Stimulated activated CD8-positive, alpha-beta memory T cell treated with anti-CD3 and anti-CD28 coated beads, Interleukin-15, amount 100 ng/mL, for 24 hours (primary cell): ENCODE measurements at places on chromosomes 1 and 21.

GRCh38 chr1:42133809-42134526 lies 19.2 kb upstream of the GUCA2B start:
- no peak for DNase-seq

DNA sequence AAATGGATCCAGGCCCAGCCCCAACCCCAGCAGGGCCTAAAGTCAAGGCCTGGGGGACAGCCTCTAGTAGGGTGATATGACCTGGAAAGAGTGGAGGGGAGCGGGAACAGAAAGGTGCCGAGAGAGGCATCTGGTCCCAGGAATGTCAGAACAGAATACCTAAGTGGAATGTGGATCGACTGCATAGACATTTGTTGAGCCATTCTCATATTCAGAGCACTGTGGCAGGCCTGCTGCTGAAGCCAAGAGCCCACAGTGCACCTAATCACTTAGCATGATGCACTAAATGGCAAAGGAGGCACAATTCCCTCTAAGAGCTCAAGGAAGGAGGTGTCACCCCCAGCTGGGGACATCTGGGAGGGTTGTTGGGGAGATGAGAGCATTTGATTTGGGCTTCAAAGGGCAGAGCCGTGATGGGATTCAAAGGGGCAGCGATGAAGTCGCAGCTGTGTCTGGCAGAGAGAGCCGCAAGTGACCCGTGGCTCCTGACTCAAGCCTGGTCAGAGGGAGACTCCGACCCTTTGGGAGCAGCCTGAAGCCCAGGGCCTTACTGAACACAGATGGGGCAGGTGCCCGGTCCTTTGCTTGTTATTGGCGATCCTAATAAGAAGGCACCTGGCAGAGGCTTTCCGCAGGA lies 8.6 kb upstream of the PKP1 start:
- no peak for DNase-seq

DNA sequence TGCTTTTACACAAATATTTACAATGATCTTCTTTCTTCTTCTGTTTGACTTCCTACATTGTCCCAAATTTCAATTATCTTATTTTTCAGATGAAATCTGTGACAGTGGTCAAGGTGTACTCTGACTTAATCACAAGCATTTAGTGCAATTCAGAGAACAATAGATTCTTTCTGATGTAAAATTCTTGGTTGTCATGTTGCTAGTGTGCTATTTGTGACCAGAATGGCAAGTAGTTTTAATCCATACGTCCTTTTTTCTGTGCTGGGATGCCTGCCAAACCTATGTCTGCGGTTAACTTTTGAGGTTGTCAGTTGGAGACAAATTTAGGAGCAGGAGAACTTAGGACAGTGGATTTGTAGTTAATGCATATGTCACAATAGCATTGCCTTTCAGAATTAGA lies 31.0 kb downstream of the NCAM2 start:
- no peak for DNase-seq

- no peak for DNase-seq
Measured at GRCh38 chr1:111236806-111237205, 9.3 kb downstream of the CHI3L2 start.

DNA sequence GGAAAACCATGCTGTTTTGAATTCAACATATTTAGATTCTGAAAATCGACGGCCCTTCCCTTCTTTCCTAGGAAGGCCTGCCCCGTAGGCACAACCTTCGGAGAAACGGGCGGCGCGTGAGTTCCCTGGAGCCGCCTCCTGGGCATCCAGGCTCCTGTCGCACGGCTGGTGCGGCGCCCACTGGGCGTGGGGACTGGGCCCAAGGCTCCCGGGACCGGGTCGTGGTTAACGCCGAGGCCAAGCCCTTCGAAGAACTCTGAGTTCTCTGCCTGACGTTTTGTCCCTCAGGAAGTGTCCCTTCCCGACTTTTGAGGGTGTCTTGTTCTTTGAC lies 19.2 kb upstream of the TBX15 start:
- no peak for DNase-seq

- DNase-seq = no peak
Measured at GRCh38 chr21:31752967-31753366, 21.0 kb upstream of the SCAF4 start.

DNA sequence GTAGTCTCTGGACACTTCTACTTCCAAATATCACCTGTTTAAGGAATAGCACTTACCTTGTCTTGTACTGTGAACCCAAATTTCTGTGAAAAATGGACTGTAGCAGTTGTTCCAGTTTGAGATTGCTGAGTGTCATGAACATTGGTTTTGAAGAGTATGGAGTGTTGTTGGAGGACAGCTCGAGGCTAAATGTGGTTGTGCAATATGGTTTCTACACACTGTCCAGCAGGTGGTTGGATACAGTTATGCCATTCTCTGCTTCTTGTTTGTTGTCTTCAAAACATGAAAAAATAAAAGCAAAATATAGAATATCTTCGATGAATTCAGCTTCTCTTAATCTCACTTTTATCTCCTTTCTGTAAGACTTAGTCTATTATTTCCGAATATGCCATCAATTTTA lies 67.1 kb downstream of the DDR2 start:
- DNase-seq = no peak

GRCh38 chr1:45569571-45569961 lies 14.3 kb upstream of the NASP start:
- DNase-seq = no peak

- DNase-seq = no peak
Measured at GRCh38 chr1:155527677-155528076, 34.9 kb downstream of the ASH1L start.

DNA sequence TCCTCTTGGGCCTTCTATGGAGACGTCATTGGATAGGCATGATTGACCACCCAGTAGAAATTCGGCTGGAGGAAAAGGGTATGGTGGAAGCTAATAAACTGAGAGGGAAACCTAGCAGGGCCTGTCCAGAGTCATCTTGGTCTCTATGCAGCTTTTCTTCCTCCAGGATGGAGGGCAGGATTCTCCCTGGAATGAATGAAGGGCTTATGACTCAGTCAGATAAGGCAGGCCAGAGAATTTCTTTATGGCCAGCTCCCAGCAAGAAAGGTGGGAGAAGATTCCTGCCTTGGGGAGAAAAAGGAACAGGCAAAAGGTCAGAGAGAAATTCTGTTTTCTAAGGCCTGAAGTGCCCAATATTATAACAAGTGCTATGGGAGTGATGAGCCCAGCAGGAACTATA lies 17.1 kb downstream of the FBLIM1 start:
- no peak for DNase-seq

- no peak for DNase-seq
Measured at GRCh38 chr1:228865627-228866330, 130.5 kb downstream of the RHOU start.

GRCh38 chr1:187872550-187872949 lies 1043.8 kb downstream of the PLA2G4A start:
- DNase-seq = no peak

GRCh38 chr1:203033917-203034316 lies 7.6 kb downstream of the PPFIA4 start:
- DNase-seq = no peak

GRCh38 chr1:17438318-17439249 lies 893 bp downstream of the RCC2 start:
- DNase-seq = peak; percentile 47

GRCh38 chr21:37871121-37871862 lies 45.0 kb downstream of the KCNJ6 start:
- DNase-seq = no peak

DNA sequence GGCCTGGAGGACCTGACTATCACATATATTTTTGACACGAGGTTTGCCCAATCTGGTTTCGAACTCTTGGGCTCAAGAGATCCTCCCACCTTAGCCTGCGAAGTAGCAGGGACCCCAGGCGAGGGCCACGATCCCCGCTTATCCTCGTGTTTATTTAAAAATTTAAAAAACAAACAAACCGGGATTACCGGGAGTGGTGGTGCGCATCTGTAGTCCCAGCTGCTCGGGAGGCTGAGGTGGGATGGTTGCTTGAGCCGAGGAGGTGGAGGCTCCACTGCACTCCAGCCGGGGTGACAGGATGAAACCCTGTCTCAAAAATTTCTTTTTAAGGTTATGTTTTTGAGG lies 452 bp upstream of the EXOSC10 start:
- no peak for DNase-seq

DNA sequence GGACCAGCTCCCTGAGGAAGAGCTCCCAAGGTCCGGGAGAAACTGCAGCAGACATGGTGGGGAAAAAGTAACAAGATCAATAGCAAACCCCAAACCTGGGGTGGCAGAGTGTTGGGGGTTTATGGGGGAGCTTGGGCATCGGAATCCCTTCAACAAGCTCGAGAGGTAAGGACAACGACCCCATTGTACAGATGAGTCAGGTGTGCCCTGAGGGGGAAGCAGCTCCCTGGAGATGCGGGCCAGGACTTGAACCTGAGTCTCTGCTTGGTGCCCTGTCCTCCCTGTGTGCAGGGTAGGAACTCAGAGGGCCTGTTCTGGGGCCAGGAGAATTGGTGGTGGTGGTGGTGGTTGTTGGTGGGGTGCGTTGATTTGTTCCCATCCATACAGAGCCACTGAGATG lies 125.4 kb downstream of the PTPRU start:
- DNase-seq = no peak

DNA sequence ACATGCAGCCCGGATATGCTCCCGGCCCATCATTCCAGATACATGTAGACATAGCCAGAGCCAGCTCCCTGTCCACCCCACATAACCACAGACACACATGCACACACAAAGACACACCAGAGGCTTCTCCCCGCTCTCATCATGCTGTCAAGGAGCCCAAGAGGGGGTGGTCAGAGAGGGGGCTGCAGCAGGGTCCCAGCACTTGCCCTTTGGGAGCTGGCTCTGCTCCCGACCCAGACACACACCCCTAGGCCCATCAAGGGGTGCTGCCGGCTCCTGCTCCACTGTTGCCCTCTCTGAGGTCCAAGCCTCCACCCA lies 2.6 kb downstream of the PTAFR start:
- DNase-seq = no peak

DNA sequence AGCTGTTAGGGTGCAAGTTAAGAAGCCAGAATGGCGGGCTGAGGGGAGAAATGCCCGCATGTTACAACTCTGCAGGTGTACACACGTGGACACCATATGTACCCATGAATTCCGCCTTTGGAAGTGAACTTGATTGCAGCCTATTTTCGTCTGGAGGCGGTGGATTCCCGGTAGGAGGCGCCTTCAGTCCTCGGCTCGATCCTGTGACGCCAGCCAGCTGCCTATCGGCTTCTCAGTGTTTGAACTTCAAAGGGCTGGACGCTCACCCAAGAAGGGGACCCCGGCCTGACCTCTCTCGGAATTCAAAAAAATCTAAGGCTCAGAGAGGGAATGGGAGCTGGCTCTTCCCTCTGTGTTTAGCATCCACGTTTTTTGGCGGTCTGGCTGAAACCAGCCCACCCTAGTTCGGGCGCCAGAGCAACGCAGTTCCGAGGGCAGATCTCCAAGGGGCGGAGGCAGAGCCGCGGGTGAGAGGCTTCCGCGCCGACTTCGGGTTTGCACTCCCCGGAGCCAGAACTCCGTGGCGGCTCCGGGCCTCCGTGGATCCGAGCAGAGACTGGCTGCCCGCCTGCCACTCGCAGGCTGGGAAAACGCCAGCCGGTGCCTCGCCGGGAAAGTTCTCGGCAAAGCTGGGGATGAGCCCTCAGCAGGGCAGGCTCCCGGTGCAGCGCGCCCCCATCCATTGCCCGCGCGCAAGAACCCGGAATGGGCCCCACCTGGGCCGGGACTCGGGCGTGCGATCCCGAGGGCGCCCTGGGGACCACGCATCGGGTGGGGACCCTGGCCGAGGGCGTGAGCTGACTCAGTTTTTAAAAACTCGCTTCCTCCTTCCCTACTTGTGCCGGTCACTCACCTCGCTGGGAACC lies 996 bp upstream of the TMEM51 start:
- DNase-seq = no peak

DNA sequence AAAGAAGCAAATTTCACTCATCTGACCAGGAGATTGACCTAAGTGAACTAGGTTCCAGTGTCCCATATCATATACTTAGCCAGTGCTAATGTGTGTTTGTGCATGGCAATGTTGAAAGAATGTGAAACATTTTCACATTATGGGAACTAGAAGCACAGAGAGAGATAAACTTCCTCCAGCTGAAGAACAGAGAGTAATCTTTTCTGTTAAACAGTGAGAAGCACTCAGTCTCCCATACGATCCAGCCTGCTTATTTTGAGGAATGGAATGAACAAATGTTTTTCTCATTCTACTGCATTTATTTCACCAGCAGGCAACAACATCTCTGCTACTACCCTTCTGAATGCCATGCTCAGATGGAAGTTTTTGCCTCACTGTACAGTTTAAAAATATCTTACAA lies 170.5 kb downstream of the TTLL7 start:
- DNase-seq = no peak

GRCh38 chr1:186404454-186405051 lies 28.9 kb downstream of the ODR4 start:
- DNase-seq = no peak

DNA sequence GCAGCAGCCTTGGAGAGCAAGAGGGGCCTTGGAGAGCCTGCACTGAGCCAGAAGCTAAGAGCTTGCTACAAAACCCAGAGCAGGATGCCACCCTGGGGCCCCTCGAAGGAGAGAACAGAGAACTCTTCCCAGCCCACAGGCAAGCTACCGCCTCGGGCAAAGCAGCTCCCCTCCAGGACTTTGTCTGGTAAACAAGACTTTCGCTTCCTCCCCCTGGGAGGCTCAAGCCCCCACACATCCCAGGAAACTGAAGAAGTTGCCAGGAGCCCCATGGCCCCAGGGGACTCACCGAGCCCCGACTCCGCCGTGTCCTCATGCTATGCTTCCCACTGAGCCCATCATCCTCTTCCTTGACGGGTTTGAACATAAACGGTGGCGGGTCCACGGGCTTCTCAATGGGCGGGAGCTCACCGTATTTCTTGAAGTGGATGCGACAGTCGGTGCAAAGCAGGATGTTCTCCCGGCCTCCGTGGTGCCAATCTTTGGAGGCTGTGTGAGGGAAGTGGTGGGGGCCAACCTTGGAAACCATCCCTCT lies 45.9 kb downstream of the SLC45A1 start:
- DNase-seq = no peak

DNA sequence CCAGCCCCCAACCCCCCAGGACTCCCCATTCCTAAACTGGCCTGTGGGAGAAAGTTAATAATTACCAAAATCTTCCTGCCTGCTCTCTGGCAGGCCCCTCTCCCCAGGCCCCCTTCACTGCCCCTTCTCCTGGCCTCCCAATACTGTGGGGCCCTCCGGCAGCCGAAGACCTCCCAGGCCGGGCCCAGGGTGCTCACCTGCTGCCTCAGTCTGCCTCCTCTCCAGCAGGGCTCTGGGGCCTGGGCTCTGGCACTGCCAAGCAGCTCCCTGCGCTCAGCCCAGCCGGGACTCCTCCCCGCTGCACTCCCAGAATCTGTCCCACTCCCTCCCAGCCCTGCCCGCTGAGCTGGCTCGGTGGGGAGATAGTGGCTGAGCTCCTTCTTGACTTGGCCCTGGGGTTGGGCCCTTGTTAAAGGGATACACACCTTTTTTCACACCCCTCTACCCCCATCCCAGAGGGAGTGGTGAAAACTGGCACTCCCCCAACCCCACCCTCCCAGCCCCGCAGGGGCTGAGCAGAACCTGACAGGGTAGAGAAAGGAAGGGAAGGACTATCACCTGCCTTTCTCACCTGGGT lies at the start of gene S100A16:
S100A16 (minus strand) TSS at position 383 of the 577 bp plus-strand sequence. CDS start 4,986 bp downstream, outside the sequence.
- no peak for DNase-seq

GRCh38 chr1:37242501-37242900 lies 208.2 kb upstream of the GRIK3 start:
- no peak for DNase-seq
